ENCODE measurements at places on chromosomes 4 and X.

- DNase-seq, result no peak
Measured at GRCh38 chr4:70613306-70614183, 15.0 kb upstream of the ENAM start.

DNA sequence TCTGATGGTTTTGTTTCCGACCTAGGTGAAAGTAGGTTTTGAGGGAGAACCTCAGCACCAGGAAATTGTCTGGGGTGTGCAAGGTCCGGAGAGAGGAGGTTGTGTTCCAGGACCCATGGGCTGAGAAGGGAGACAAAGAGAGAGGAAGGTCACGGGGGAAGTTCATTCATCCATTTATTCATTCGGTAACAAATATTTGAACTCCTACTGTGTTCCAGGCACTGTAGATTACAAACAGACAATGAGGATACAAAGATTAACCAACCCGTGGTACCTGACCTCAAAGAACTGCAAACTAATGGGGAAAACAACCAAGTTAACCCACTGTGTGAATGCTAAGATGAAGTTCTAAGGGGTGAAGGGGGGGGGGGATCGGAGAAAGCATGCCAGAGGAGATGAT, 1.8 kb upstream of the GPC3 start:
- no peak for DNase-seq

DNA sequence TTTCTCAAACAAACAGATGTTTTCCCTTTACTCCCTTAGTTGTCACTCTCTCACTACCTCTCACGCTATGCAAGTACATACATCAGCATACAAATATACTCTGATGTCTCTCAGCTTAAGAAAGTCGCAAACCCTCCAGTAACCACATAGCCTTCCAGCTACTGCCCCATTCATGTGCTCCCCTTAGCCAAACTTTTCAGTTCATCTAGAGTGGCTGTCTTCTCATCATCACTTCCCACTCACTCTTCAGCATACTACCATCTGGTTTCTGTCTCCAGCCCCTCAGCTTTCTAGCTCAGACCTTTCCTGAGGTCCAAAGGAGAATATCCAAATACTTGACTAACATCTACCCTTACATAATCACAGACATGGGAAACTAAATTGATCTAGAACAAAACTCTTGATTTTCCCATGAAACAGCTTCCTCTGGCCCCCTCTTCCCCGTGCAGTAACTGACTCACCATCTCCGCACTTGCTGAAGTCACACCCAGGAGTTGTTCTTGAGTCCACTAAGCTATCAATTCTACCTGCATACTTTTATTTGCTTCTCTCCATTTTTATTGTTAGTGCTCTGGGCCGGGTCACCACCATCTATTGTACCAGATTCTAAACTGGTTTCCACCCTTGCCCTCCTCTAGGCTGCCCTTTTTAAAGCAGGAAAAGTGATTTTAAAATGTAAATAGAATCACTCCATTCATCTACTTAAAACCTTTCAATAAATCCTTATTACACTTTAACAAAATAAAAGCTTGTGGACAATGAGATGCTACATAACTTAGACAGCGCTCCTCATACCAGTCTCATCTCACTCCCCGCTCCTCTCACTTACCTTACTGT, 57.2 kb downstream of the CASP6 start:
- no peak for DNase-seq

- DNase-seq, result no peak
Measured at GRCh38 chr4:173924561-173924960, 358.9 kb downstream of the FBXO8 start.

GRCh38 chr4:16217300-16218051, 8.8 kb downstream of the TAPT1 start:
- no peak for DNase-seq

DNA sequence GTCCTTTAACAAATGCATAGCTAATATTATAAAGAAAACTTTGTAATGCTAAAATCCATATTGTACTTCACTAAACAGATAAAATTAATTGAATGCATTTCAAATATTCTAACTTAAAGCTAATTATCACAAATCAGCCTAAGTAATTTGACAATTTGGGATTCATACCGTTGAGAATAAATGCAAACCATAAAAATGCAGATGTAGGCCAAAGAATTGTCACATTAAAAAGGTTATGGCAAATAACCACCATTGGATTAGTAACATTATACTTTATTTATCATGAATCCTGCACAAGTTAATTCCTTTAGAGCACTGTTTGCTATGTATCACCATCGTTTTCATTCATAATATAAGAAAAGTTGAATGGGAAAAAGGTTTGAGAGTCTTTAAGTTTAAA, 301.0 kb downstream of the LDB2 start:
- DNase-seq, result no peak

- DNase-seq, result no peak
Measured at GRCh38 chr4:167581449-167581965, 347.2 kb upstream of the SPOCK3 start.

DNA sequence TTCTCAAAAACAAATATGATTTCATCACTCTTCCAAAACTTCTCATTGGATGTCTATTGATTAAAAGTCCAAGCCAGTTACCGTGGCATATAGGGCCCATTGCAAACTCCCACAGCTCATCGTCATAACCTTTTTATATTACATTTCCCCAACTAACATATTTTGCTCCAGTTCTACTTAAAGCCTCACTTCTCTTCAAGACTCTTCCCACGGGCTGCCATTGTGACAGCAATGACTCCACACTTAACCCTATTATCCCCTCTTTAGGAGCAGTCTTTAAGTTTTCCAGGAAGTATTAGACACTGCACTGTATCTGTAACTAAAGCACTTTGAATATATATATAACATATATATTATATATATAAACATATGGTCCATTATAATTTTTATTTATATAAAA, 44.5 kb downstream of the DTHD1 start:
- DNase-seq, result no peak

GRCh38 chr4:6371271-6371670, 101.1 kb downstream of the PPP2R2C start:
- no peak for DNase-seq

DNA sequence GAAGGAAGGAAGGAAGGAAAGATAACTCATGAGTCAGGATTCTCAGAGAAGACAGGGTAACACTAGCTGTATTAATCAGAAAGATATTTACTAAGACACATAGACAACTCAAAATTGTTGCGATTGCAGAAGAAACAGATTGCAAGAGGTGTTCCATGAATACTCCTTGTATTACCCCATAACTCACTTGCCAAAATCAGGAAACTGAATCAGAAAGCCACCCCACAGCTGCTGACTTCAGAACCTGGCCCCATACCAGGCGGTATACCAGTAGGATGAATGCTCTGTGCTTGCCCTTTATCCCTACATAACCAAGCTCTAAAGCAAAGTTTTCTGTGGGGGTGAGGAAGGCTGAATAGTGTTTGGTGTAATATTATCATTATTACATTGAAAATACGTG, 468.5 kb downstream of the IQCM start:
- no peak for DNase-seq

DNA sequence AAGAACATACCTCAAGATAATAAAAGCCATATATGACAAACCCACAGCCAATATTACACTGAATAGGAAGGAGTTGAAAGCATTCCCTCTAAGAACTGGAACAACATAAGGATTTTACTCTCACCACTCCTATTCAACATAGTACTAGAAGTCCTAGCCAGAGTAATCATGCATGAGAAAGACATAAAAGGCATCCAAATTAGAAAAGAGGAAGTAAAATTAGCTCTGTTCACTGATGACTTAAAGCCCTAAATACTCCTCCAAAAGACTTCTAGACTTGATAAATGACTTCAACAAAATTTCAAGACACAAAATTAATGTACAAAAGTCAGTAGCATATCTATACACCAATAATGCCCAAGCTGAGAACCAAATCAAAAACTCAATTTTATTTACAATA, 235.7 kb downstream of the NKX6-1 start:
- no peak for DNase-seq

DNA sequence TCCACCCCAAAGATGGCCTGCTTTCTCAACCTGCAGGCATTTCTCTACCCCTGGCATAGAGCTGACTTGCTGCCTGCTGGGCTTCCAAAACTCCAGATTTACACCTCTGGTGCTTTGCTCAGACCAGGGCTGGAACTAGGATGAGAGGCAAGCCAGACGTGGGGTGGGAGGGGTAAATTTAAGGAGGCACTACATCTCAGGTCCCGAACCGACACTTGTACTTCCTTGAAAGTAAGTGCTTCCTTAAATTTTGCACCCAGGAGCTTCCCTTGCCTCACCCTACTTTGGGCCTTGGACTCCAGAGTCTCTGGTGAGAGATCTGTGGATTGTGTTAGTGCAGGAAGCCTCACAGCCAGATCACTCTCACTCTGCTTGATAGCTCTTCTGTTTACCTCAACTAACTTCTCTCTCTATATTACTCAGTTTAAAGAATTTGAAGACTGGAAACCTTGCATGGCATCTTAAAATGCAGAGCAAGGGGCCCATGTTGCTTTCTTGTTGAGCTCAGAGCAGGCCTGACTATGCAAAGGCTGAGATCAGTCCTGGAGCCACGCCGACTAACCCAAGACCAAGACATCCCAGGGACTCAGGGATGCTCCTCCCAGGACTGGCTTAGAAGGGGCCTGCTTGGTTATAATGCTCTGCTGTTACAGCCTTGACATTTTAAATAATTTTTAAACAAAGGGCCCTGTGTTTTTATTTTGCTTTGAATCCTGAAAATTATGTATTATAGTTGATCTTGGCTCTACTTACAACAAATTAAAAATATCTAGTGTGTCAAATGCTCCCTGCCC, 145.0 kb upstream of the LEF1 start:
- DNase-seq, result no peak

DNA sequence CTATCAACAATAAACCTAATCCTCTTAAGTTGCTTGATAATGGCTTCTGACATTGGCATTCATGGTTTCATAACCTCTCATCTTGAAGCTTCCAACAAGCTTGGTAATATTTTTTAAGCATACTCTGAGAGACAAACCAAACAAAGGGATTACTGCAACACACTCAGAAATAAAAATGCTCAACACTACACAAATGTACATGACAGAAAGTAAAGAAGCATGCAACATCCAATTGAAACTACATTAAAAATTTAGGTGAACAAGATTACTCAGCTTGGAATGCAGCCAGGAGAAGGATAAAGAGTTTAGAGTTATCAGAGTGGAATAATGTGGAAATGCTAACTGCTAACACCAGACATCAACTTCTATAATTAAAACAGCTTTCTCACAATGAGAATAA, 1136.6 kb upstream of the PABPC4L start:
- no peak for DNase-seq

DNA sequence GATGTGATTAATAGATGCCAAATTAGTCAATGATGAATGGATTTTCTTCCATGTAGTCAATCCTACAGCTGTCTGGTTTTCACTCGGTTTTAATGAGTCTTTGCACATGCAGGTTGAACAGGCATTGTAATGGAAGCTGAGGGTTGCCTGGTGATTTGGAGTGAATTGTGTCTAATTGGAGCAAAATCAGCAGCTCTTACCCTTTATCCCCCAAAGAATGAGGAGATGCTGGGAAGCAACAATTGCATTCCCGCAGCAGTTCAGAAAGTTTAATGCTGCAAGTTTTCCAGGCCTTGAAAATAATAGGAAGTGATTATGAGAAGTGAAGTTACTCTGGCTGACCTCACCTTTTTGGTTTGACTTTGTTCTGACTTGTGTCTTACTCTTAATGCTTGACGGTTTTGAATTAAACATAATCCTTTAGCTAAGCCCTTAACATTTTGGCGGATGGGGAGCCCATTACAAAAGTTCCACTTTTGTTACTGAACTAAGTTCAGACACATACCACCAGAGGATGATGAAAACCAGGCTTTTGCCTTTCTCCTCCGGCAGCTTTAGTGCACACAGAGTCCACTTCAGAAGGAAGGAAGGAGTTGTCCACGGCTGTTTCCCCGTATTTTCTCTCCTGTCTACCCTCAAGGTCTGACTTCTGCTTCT, 78.8 kb upstream of the TBC1D9 start:
- DNase-seq, result no peak

DNA sequence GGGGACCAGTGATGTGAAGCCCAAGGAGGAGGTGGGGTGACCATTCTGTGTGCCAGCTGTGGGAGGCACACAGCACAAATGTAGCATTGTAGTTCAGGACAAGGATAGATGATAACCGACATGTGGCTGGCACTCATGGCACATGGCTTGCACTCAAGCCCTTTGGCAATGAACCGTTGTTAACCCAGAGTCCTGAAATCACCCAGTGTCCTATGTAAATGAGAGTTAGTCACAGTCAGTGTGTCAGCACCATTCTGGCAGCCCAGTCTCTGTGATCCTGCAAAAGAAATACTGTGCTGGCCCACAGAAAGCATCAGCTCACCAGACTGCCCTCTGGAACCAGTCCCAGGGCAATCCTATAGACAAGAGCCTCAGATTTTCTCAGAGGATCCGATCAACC, 339.3 kb downstream of the MID1IP1 start:
- DNase-seq, result no peak

DNA sequence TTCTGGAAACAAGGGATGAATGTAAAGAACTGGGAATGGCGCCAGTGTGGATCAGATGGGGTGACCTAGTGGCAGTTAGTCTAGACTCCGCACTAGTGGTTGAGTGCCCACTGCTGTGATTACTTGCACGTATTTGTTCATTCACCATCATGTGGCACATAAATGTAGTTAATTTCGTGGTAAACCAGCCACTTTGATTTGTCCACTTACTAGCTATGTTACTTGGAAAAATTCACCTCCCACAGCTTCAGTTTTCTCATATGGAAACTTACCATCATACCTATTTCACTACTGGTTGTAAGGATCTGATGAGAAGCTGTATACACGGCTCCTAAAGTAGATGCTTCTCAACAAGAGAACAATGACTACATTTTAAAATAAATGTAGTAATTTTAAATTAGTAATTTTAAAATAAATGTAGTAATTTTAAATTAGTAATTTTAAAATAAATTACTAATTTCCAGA, 394 bp upstream of the DYNLT3 start:
- no peak for DNase-seq

DNA sequence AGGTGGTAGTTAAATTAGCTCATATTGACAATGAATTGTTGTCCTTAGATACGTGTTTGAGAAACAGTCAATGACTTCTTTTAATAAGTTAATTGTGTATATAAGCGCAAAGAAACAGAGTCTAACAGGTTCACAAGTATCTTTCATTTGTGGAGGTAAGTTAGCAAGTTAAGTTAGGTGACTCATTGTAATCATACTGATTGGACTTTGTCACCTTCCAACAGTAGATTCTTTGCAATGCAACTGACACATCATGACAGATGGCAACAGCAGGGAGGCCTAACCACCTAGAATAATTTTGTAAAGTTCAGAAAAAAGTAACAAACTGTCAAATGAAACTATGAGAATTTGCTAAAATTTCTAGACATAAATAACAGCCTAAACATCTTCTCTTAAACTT, 207.6 kb upstream of the PITX2 start:
- no peak for DNase-seq

GRCh38 chr4:184251670-184251980, 34.0 kb upstream of the ENPP6 start:
- no peak for DNase-seq

GRCh38 chr4:19300213-19300612, 951.5 kb upstream of the SLIT2 start:
- no peak for DNase-seq

Measured in T-cell (primary cell).